ENCODE measurements at places on chromosomes 11 and 22.

DNA sequence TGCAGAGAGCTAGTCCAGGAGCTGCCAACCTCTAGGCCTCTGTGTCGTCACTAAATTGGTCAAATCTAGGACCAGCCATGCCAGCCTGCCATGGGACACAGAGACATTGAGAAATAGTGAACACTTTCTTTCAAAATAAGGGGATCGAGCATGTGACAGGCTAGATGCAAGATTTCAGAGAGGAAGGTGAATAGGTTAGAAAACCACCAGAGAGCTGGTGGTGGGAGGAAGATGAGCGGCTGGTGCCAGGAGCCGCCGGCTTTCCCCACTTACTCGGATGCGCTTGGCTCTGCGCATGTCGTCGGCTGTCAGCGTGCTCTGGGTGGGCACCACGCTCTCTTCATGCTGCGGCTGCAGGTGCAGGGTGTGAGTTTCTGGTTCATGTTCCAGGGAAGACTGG is 35.4 kb upstream of the NFRKB start:
- no peak for DNase-seq

GRCh38 chr22:22061085-22062077 is 78.8 kb upstream of the TOP3B start:
- no peak for DNase-seq

DNA sequence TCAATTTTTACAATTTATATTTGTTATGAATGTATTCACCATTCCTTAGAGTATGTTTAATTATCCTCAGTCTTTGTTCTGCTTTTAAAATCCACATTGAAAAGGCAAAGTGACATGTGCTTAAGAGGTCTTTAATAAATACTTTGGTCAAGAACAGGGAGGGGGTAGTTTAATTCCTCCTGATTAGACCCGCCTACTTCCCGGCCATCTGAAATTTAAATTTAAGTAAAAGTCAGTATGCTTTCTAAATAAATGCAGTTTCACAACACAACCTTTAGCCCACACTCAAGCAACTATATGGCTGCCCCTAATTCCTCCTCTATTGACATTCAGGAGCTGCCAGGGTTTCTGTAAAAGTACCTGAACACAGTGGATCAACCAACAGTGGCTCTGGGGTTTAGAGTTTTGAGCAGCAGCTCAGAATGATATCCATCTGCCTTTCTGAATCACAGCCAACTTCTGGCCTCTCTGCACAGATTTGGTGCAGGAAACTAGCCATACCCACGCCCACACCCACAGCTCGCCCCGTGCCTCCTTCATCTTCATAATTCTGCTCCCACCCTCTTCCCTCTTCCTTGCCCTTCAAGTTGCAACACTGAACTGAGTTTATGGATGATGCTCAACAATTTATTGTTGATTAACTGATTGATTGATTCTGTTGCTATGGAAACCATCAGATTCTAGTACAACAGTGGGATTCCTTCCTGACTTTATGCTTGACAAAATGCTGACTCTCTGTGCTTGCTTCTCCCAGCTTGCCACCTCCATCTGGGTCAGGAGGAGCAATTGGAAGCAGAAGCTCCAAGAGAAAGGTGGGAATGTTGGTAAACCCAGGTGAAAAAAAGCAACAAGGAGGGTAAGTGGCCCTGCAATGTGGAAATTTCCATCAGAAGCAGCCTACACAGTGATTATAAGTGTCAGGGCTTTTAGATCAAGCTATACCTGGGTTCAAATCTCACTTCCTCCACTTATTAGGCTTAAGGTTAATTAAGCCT is 70.8 kb downstream of the PANX1 start:
- no peak for DNase-seq

GRCh38 chr11:76656571-76657081 is 13.9 kb downstream of the LRRC32 start:
- no peak for DNase-seq

DNA sequence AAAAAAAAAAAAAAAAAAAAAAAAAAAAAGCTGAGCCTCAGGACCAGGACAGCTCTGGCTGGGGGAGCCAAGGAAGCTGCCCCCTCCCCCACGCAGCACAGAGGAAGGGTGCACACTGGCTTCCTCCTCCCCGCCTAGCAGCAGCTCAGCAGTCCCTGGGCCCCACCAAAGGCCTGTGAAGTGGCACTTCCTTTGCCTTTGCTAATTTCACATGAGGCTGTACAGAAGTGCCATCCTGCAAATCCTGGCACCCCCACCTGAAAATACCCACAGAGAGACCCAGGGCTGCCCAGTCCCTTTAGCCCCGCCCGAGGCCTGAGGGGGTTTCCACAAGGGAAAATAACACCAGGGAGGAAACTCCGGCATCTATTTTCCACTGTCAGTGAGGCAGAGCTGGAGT is 3.9 kb downstream of the RHOG start:
- no peak for DNase-seq

GRCh38 chr11:494761-495536 is 12.1 kb downstream of the RNH1 start:
- DNase-seq = no peak

DNA sequence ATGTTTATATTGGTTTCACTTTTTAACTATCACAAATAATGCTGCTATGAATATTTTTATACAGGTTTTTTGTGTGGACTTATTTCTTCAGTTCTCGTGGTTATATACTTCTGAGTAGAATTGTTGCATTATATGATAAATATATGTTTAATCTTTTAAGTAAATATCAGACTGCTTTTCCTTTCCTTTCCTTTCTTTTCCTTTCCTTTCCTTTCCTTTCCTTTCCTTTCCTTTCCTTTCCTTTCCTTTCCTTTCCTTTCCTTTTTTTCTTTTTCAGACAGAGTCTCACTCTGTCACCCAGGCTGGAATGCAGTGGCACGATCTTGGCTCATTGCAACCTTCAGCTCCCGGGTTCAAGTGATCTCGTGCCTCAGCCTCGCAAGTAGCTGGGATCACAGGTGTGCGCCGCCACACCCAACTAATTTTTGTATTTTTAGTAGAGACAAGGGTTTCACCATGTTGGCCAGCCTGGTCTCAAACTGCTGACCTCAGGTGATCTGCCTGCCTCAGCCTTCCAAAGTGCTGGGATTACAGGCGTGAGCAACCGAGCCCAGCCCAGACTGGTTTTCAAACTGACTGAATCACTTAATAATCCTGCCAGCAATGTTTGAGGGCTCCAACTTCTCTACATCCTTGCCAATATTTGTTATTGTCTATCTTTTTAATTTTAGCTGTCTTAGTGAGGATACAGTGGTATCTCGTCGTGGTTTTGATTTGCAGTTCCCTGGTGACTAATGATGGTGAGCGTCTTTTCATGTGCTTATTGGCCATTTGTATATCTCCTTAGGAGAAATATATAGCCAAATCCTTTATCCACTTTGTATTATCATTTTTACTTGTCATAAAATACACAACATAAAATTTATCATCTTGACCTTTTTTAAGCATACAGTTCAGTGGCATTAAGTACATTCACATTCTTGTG is 21.9 kb downstream of the HTR3B start:
- DNase-seq = no peak

- DNase-seq = no peak
Observed at GRCh38 chr11:120608760-120609211, 97.2 kb downstream of the GRIK4 start.

- DNase-seq = no peak
Observed at GRCh38 chr22:27512283-27512761, 289.2 kb downstream of the MN1 start.

DNA sequence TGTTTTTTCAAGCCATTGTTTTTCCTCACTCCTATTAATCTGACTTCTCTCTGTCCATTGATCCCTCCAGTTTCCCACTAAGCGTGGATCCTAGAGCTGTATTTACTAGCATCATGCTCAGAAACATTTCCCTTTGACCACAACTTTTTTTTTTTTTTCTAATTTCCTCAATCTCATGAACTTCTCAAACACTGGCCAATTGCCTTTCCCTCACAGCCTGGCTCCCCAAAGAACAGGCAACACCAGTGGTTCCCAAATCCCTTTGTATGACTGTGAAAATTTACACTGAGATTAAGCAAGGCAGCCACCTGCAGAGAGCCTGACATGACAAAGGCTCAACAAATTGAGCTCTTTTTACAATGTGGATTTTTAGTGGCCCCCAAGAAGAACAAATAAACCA is 1.4 kb upstream of the TPP1 start:
- no peak for DNase-seq

DNA sequence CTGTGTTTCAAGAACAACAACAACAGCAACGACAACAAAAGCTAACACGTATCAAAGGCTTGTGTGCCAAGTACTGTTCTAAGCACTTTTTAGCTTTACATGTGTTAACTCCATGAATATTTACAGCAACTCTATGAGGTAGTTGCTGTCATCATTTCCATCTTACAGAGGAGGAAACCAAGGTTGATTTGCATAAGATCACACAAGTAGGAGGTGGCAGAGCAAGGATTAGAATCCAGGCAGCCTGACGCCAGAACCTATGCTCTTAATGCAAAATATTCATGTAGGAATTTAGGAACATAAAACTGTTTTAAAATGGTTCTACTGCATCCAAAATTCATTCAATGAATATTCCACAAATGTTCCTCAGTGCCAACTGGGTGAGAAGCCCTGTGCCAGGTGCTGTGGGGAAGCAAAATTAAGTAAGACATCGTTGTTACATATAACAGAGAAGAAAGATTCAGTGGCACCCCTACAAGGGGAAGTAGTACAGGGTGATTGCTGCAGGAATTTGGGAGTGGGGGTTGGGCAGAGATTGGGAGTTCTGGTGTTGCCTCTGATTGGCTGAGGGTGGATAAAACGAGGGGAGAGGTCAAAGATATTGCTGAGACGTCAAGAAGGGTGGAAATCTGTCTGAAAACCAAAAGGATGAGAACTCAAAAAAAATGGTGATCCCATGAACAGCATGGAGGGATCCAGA is 86.1 kb upstream of the ARHGAP20 start:
- DNase-seq = no peak

GRCh38 chr22:24244144-24244787 is 616 bp downstream of the GGT5 start:
- DNase-seq = no peak

GRCh38 chr11:62627713-62628112 is 5.9 kb upstream of the B3GAT3 start:
- DNase-seq = no peak

GRCh38 chr22:24466716-24467328 is 28.3 kb upstream of the UPB1 start:
- no peak for DNase-seq

DNA sequence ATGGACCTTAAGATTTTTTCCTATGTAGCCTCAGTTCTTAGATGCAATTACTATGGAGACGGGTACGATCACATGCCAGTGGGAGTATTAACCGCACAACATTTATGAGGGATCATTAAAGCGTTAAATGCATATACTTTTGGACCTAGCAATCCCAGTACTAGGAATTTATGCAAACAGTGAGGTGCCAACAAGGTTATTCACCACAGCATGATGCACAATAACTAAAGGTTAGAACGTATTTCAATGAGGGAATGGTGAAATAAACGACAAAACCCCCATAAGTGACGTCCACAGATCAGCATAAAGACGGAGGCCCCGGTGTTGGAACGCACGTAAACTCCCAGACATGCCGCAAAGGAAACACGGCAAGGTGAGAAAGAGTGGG is 539 bp downstream of the SIRT3 start:
- DNase-seq = no peak

GRCh38 chr11:503179-503981 is 3.7 kb downstream of the RNH1 start:
- no peak for DNase-seq
